ENCODE measurements at places on chromosomes 6 and 20.

GRCh38 chr6:56026455-56027180 is 151.2 kb upstream of the BMP5 start:
- no peak for DNase-seq

DNA sequence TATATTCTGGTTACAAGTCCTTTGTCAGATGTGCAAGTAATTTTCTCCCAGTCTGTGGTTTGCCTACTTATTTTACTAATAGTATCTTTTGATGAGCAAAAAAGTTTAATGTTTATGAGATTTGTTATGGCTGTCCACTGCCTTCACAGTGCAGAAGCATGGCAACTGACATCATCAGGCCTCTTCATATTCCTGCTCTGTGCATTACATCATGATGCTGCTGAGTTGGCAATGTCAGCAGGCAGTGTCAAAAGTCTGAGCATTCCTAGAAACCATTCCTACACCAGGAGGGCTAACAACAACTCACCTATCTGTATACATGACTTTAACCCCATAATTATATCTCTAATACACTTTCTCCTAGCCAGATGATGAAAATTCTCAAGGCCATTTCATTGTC is 10.8 kb upstream of the OR2B2 start:
- DNase-seq: no peak

DNA sequence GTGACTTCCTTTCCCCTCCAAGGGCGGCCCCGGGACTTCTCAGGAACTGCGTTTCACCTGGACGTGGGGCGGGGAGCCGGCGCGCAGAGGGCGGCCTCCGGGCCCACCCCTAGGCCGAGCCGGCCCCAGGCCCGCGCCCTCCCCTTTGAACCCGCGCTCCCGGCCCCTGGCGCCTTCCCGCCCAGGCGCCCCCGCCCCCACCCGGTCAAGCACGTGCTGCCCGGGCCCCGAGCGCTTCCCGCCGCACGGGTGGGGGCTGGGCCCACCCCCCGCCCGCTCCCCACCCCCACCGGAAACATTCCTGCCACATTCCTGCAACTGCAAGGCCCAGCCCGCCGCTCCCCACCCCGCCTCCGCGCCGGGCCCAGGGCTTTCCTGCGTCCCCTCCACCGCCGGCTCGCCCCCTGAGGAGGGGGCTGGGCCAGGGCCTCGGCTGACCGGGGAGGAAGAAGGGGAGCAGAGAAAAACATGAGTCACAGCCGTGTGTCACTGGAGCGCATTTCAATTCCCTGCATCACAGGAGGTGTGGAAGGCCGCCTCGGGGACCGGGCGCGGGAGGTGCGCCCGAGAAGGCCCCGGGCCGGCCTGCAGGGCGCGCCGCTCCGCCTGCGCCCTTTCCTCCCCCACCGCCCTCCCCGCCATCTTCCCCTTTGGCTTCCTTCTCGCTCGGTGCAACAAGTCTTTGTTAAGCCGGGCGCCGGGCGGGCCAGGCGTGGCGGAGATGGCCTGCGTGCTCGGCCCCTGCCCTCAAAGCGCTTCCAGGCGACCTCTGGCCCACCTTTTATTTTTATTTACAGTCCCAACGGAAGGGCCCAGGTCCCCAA is 1.2 kb upstream of the HMGA1 start:
- DNase-seq: no peak

DNA sequence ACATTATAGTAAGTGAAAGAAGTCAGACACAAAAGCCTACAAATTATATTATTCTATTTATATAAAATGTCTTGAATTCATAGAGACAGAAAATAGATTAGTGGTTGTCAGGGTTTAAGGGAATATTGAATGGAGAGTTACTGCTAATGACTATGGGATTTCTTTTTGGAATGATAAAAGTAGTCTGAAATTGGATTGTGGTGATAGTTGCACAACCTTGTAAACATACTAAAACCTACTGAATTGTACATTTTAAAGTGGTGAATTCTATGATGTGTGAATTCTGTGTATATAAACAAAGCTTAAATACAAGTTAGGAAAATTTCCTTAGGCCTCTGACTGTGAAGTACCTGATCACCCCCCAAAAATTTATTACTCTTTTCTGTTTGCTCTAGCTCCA is 343.1 kb downstream of the TFAP2B start:
- no peak for DNase-seq

DNA sequence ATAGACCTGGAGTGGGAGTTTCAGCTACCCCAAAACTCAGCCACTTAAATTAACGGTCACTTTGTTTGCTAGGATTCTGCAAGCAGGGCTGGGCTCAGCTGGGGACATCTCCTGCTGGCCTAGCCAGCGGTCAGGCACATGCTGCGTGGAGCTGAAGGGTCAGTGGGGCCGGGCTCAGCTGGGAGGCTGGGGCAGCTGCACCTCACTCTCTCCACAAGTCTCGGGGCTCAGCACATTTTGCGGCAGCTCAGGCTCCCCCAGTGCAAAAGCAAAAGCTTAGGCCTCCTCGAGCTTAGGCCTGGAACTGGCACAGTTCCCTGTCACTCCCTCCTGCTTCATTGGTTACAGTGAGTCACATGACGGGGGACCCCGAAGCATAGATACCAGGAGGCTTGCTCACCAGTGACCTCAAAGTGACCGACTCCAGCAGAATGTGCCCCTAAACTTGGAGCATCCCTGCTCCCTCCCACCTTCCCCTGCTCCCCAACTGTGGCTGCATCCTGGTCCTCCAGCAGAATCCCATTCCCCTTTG is 80.6 kb upstream of the CST7 start:
- DNase-seq: no peak

- peak; percentile 71 for DNase-seq
Observed at GRCh38 chr6:15628499-15629131, 34.2 kb downstream of the DTNBP1 start.

DNA sequence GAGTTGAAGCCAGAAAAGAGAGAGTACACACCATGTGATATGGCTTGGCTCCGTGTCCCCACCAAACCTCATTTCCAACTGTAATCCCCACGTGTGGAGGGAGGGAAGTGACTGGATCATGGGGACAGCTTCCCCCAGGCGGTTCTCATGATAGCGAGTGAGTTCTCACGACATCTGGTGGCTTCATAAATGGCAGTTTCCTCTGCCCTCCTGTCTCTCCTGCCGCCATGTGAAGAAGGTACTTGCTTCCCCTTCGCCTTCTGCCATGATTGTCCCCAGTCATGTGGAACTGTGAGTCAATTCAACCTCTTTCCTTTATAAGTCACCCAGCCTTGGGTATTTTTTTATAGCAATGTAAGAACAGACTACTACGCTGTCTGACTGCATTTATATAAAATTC is 40.3 kb downstream of the TAF4 start:
- no peak for DNase-seq

GRCh38 chr6:10561611-10562199 is 40.6 kb downstream of the GCNT2 start:
- no peak for DNase-seq

DNA sequence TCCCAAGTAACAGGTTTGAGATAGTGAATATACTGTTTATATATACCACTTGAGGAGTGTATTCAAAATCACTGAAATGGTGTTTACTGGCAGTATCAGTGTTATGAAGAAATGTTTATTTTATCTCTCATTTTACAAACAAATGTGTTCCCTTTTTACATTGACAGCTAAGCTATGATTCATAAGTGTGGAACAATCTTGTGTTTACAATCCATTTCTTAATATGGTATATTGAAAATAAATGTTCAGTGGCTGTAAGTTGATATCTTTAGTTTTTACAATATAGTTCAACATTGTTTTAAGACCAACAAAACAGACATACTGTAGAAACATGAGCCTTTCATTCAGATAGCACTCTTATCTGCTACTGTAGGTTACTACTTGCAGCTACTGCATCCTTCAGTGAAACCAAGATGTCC is 14.3 kb downstream of the PHF3 start:
- DNase-seq: no peak
